ENCODE measurements at places on chromosomes 13 and 19.

- DNase-seq, result no peak
These were observed 10.7 kb downstream of the EPSTI1 start for GRCh38 chr13:42981317-42981716.

GRCh38 chr19:13463296-13463695 is 43.0 kb downstream of the CACNA1A start:
- no peak for DNase-seq

DNA sequence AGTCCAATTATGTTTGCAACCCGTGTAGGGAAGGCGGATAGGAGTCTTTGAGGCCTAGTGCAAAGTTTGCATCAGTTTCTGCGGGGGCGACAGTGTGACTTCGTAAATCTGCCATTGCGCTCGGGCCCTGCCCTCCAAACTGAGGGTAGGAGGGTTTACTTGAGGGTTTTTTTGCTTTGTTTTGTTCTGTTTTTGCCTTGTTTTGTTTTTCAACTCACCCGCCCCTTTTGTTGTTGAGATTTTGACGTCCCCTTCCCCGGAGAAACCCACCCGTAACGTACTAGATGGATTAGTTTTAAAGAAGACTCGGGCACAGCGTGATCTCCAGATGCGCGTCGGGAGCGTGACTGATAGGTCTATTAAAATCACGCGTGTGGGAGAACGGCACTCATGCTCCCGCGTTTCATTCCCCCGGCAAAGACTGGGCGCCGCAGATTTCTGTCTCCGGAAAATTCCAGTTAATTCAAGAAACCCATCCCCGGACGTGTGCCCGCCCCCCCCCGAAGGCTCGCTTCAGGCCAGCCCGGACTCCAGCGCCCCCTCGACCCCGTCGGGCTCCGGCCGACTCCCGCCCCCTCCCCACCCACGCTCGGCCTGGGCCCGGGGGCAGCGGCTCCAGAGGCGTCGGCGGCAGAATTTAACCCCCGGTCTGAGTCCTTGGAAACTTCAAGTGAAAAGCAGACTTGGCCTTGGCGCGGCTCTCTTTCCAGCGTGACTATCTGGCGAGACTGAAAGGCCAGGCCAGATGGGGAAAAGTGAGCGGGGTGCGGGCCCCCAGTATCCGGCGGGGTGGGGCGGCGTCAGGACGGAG is 5.0 kb downstream of the SOX1 start:
- DNase-seq, result no peak

DNA sequence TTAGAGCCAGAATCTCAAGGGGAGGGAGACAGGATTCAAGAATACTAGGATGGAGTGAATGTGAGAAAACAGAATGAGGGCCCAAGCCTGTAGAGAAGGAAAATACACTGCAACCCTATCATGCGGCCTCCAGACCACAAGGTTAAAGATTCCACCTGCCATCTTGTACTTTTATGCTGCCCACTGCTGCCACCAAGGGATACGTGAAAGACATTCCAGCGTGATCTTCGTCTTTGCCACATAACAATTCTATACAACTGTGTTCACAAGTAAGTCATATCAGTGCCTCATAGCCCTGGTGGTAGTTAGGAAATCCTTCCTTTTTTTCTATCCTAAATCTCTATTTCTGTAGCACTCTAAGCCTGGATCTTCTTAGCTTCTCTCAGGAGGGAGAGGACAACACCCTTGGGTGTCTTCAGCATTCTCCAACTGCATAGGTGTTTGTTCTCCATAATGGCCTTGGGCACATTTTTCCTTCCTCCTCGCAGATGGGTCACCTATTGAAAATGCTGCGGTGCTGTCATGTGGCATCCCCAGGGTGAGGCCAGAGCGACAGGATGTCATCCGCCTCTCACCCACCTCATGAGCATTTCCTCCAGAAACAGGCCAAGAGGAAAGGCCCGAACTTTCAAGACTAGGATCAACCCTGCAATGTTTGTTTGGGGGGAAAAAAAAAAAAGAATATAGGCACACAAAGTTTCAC is 13.6 kb downstream of the TPT1 start:
- no peak for DNase-seq

DNA sequence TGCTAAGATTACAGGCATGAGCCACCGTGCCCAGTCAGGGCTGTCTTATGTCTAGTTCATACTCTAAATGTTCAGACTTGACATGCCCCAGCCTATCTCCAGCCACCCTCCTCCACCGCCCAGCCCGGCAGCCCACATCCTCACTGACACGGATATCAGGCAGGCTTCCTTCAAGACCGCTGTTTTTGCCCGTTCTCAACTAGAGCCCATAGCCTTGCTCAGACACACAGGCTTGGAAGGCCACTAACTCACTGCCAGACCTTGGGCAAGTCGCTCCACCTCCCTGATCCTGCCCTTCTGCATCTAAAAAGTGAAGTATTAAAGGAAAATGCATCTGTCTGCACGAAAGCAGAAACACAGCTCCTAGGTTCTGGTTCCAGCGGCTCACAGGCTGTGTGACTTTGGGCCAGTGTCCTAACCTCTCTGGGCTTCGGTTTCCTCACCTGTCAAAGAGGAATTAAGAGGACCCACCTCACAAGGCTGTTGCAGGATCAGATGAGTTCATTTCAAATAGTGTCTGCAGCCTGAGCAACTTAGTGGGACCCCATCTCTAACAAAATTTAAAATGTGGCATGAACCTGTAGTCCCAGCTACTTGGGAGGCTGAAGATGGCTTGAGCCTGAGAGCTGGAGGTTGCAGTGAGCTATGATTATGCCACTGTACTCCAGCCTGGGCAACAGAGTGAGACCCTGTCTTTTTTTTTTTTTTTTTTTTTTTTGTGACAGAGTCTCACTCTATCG is 14.5 kb upstream of the CERS4 start:
- no peak for DNase-seq

GRCh38 chr19:45789035-45789786 is 3.4 kb downstream of the DMWD start:
- DNase-seq, result no peak

GRCh38 chr13:96794669-96795068 is 199.6 kb downstream of the OXGR1 start:
- DNase-seq, result no peak

GRCh38 chr19:48390188-48391099 is 907 bp downstream of the KDELR1 start:
- peak; percentile 51 for DNase-seq

DNA sequence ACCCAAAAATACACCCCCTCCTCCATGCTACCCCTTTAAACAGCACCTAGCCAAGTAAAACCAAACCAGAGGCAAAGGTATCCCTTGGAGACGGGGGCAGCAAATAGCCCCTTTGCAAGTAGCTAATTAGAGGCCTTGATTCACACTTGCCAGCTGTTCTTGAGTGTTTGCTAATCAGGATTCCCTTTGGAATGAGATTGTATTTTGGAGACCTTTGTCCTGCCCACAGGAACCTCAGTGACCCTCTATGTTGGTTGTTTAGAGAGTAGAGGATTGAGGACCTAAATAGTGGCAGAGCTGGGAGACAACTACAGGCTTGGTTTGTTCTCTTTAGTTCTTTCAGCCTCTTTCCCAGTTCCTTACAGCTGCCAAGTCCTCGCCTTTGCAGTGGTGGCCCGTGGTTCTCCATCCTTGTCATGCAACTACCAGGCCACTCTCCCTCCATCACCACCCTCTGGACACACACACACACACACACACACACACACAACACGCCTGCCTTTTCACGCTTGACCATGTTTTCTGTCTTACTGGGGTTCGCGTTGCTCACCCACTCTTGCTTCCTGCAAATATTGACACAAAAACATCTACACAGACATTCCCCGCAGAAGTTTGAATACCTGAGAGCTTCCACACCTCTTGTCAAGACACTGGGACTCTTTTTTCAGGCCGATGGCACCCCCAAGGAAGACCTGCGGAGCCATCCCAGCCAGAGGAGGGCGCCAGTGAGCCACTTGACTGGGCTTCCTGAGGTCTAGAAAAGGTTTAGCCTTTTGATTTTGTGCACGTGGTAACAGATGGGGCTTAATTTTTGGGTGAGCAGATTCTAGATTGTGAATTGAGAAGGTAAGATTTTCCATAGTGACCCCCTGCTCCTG is 80.0 kb upstream of the GPR183 start:
- peak; percentile 77 for DNase-seq

- DNase-seq, result no peak
These were observed 29.6 kb upstream of the TNFSF11 start for GRCh38 chr13:42544246-42544926.

DNA sequence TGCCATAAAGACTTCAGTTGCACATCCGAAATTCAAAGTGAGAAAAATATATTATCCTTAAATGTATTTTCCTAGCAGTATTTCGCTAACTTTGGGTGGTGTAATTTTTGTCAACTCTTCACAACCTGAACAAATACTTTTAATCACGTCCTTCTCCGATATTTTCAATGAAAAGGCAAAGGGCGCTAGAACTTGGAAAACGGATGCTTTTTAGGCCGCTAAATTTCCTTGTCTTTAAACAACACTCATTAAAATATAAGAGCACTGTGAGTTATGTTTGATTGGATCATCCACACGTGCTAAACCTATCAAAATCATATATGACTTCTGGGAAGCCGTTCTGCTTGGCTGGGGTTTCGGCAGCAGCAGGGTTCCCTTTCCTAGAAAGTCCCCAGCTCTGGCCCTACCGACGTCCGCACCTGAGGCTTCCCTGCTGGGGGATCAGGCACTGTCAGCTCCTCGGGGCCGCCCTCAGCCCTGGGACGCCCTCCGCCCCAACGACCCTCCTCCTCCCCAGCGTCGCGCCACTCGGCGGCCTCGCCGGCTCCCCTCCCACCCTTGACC is 462 bp upstream of the MPHOSPH8 start:
- no peak for DNase-seq

- DNase-seq, result no peak
These were observed 10.5 kb downstream of the NACC1 start for GRCh38 chr19:13128583-13128982.

- DNase-seq, result no peak
These were observed 11.1 kb downstream of the TTYH1 start for GRCh38 chr19:54426291-54426931.

DNA sequence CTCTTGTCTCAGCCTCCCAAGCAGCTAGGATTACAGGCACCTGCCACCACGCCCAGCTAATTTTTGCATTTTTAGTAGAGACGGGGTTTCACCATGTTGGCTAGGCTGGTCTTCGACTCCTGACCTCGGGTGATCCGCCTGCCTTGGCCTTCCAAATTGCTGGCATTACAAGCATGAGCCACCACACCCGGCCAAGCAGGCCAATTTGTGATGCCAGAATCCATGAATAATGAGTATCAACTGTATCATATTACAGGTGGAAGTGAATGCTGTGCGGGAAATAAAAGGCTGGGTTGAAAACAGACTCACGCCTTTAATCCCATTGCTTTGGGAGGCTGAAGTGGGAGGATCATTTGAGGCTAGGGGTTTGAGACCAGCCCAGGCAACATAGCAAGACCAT is 3.6 kb upstream of the NFILZ start:
- DNase-seq, result no peak

DNA sequence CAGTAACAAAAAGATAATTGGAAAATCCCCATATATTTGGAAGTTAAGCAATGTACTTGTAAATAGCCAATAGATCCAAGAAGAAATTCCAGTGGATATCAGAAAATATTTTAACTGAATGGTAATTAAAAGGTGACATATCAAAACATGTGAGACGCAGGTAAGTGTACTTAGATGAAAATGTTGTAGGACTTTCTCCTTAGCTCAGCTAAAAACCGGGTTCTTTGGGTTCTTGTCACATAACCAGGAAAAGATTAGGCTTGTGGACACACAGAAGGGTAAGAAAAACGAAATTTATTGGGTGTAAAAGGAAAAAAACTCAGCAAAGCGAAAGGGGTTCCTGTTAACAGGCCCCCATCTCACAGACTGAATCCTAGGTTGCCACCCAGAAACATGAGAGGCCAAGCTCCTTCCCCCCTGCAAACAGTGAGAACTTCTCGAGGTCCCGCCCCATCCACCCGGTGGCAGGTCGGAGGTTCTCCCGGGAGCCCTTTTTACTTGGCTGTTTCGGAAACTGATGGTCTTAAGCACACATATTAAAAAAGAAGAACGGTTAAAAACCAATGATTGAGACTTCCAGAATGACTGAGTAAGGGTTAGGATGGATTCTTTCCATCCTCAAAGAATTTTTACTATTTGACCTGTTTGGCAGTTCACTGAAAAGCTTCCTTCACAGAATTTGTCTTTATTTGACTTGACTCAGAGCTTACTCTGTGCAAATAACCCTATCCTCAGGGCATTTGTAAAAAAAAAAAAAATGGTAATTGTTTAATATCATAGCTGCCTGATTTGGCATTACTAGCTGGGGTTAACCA is 3.1 kb upstream of the CCDC70 start:
- no peak for DNase-seq

DNA sequence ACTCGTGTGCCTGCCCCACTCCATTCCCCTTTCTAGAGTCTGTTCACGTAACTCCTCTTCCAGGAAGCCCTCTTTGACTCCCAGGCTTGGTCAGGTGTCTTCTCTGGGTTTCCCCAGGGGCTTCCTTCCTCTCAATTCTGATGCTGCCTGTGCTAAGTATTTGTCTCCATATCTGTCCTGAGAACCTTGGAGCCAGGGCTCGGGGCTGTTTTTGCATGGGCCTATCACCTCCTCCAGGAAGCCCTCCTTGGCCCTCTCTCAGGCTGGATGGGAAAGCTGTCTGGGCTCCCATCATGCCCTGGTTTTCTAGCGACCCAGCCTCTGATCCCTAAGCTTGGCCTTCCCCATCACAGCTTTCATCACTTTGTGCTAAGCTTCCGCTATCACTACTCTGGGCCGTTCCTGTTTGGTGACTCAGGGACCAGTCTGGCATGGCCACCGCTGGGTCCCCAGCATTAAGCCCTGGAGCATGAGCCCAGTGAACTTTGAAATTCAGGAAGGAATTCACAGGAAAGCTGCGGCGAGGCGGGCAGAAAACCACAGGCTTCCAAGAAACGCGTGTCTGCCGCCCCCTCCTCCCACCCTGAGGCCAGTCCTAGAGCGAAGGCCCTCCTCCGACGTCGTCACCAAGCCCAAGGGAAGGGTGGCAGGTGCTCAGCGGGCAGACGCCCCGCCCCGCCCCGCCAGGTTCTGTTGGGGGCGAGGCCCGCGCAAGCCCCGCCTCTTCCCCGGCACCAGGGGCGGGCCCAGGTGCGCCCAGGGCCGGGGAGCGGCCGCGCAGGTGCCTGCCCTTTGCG is 486 bp upstream of the SPINT2 start:
- peak; percentile 58 for DNase-seq

GRCh38 chr13:73481886-73482445 is 423.2 kb downstream of the KLF5 start:
- DNase-seq, result no peak

- DNase-seq, result no peak
These were observed 111.1 kb downstream of the STARD13 start for GRCh38 chr13:33174491-33174890.

DNA sequence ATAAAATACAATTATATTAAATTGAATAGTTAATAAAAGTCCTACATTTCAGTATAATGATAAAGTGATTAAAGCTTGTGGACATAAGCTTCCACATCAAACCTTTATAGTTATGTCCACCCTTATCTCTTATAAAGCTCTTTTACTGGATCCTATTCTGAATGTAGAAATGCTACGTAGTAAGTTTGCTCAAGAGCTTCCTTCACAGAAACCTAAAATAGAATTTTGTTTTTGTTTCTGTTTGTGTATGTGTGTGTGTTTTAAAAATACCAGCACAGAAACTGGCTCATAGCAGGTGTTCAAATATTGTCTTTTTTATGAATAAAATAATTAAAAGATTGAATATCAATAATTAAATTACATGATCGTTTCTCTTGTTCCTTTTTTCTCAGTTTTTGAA is 21.0 kb upstream of the UFM1 start:
- no peak for DNase-seq
